ENCODE measurements at places on chromosomes 13 and 19. TPM values are rescaled to one million over a fixed set of nuclear protein-coding genes. Genes with fewer than 3 reads are reported as not detected.

DNA sequence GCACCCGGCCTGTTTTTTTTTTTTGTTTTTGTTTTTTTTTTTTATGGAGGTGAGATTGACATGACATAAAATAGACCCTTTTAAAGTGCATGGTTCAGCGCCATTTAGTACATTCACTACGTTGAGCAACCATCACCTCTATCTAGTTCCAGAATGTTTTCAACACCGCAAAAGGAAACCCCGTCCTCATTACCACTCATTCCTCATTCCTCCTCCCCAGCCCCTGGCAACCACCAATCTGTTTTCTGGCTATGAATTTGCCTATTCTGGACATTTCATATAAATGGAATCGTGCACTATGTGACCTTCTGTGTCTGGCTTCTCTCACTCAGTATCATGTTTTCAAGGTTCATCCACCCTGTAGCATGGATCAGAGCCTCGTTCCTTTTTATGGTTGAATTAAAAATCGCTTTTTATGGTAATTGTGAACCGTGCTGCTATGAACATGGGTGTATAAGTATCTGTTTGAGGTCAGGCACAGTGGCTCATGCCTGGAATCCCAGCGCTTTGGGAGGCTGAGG, 9.9 kb upstream of the ADGRE5 start:
- no peak for DNase-seq
- H3K36me3 ChIP-seq, result peaks cover 7% of the 10 kb centered on the region

DNA sequence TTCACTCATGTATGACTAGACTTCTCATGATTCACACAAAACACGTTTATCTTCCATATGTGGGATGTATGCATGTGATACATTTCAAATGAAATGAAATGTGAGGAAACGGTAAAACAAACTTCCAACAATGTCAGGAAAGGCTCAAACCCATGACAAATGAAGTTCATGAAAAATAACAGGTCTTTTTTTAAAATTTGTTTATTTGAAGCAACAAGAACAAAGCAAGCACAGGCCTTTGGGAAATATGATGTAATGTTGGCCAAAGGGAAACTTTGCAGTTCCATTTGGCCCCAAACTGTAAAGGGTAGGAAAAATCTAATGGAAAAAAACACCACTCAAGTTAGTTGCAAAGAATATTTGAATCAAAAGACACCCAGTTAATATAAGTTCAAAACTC, 463.8 kb upstream of the ARGLU1 start:
- no peak for DNase-seq
- no peak overlapping the region for H3K4me3 ChIP-seq
- no peaks in the 10 kb centered on the region for H3K27me3 ChIP-seq
- H3K27ac ChIP-seq, result no peak overlapping the region

- H3K4me3 ChIP-seq, result no peak overlapping the region
- no peak for DNase-seq
- peaks cover 40% of the 10 kb centered on the region for H3K36me3 ChIP-seq
- H3K27ac ChIP-seq, result no peak overlapping the region
Observed at GRCh38 chr13:75533861-75534260, 3.8 kb downstream of the COMMD6 start.

DNA sequence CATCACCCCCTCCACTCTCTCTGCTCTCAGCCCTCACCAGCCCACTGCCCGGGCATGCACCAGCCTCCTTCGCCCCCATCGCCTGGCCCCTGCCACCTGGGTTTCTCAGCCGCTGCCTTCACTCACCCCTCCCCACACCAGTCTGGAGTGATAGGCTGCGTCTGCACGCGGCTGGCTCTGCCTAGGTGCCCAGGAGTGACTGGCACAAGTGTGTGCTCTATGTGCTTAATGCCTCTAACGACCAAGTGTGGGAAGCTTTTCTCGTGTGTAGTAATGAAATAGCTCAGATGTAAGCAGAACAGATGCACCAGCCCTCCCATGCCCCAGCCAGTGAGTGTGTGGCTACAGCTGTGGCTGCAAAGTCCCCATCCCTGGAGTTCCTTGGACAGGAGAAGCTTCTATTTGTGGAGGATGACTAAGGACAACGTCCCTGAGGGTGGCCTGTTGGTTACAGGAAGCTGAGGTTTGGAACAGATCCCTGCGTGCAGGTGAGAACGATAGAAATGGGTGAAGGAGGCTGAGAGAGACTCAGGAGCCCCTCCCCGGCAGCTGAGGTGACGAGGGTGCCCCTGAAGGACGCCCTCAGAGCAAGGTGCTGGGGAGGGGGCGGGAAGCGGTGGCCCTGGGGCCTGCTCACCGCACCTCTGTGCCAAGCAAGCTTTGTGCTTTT, 35.6 kb downstream of the ATP11A start:
- DNase-seq, result peak; percentile 64
- no peaks in the 10 kb centered on the region for H3K27me3 ChIP-seq
- peaks cover 32% of the 10 kb centered on the region for H3K4me1 ChIP-seq
- H3K27ac ChIP-seq, result peak overlapping the region; percentile 65
- H3K36me3 ChIP-seq, result no peaks in the 10 kb centered on the region

GRCh38 chr13:94617389-94618000, 15.8 kb downstream of the GPR180 start:
- no peak overlapping the region for H3K4me3 ChIP-seq
- no peaks in the 10 kb centered on the region for H3K27me3 ChIP-seq
- DNase-seq, result peak; percentile 84
- peaks cover 19% of the 10 kb centered on the region for H3K36me3 ChIP-seq

DNA sequence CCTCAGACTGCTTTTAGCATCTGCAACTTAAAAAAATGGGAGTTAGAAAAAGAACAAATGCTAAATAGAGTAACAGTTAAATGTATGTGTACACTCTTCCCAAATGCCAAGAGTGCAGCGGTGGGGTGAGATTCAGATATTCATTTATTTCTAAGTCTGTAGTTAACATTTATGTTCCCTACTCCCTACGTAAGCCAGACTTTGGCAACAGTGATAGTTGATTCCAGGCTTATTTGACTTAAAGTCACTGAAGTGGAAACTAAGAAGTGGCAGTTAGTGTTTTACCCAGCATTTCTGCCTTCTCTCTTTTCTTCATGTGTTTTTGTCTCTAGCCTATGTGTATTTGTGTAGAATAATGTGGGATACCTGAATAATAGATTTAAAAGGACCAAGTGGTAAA, 4.5 kb downstream of the MIR17HG start:
- H3K27me3 ChIP-seq, result no peaks in the 10 kb centered on the region
- peaks cover 78% of the 10 kb centered on the region for H3K36me3 ChIP-seq
- H3K27ac ChIP-seq, result no peak overlapping the region
- no peak for DNase-seq
- H3K4me3 ChIP-seq, result peak overlapping the region; percentile 100

DNA sequence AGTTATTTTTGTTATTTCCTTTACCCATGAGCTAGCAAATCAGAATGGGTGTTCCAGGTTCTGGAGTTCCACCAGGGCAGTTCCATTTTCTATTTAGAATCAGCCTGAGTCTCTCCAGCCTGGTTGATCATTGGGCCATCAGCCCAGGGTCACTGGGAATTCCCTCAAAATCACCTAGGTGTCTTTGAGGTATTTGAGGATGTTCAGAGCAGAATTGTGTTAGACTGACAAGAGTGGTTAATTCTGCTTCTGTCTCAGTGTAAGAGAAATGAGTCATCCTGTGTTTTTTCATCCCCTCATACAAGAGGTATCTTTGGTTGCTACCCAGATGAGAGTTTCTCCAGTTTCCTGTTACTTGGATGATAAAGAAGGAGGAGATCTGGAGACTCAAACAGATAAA, 11.7 kb downstream of the ZNF66 start:
- no peaks in the 10 kb centered on the region for H3K27me3 ChIP-seq
- no peak overlapping the region for H3K27ac ChIP-seq
- no peak for DNase-seq
- peaks cover 61% of the 10 kb centered on the region for H3K36me3 ChIP-seq

- peaks cover 2% of the 10 kb centered on the region for H3K36me3 ChIP-seq
- no peak overlapping the region for H3K27ac ChIP-seq
- no peak overlapping the region for H3K4me3 ChIP-seq
Observed at GRCh38 chr19:2711172-2711874, 8.8 kb upstream of the GNG7 start.

GRCh38 chr13:39870197-39870747, 214.8 kb downstream of the COG6 start:
- no peak for DNase-seq
- no peak overlapping the region for H3K27ac ChIP-seq
- no peaks in the 10 kb centered on the region for H3K27me3 ChIP-seq
- no peak overlapping the region for H3K4me3 ChIP-seq
- peaks cover 9% of the 10 kb centered on the region for H3K4me1 ChIP-seq
- no peaks in the 10 kb centered on the region for H3K36me3 ChIP-seq

- H3K36me3 ChIP-seq, result no peaks in the 10 kb centered on the region
- H3K4me3 ChIP-seq, result peak overlapping the region; percentile 77
- peak; percentile 79 for DNase-seq
- H3K4me1 ChIP-seq, result peaks cover 42% of the 10 kb centered on the region
Observed at GRCh38 chr13:30159446-30159839, 147.9 kb downstream of the KATNAL1 start.

GRCh38 chr13:39655041-39655568, 357 bp upstream of the COG6 start:
- peaks cover 15% of the 10 kb centered on the region for H3K36me3 ChIP-seq
- H3K4me3 ChIP-seq, result peak overlapping the region; percentile 92
- H3K27me3 ChIP-seq, result peaks cover 13% of the 10 kb centered on the region

- DNase-seq, result no peak
- H3K4me3 ChIP-seq, result no peak overlapping the region
- no peak overlapping the region for H3K27ac ChIP-seq
- H3K36me3 ChIP-seq, result peaks cover 37% of the 10 kb centered on the region
- no peaks in the 10 kb centered on the region for H3K27me3 ChIP-seq
Observed at GRCh38 chr13:43081866-43082265, 58.5 kb downstream of the DNAJC15 start.

DNA sequence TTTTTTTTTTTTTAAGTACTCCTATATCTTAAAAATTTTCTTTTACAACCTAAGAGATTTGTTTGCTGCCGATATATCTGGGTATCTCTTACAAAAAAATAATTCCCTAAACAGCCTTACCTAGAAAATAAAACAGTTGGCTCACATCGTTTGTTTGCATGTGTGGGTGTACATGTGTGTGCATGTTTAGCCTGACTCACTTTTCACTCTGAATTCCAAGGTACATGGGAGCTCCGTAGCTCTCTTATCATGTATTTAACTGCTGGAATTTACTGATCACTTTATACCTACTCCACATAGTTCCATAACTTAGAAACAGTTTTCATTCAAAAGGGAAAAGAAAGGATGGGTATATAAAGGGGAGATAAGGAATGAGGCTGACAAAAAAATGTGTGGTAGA, 616.5 kb downstream of the GPC6 start:
- no peaks in the 10 kb centered on the region for H3K27me3 ChIP-seq
- DNase-seq, result no peak
- no peak overlapping the region for H3K27ac ChIP-seq
- no peak overlapping the region for H3K4me3 ChIP-seq
- H3K36me3 ChIP-seq, result no peaks in the 10 kb centered on the region

GRCh38 chr13:58843567-58843966, 1212.0 kb downstream of the PCDH17 start:
- no peaks in the 10 kb centered on the region for H3K36me3 ChIP-seq
- H3K4me3 ChIP-seq, result no peak overlapping the region
- H3K27me3 ChIP-seq, result no peaks in the 10 kb centered on the region
- no peak overlapping the region for H3K27ac ChIP-seq
- no peak for DNase-seq

GRCh38 chr13:23847497-23847896, 41.7 kb downstream of the MIPEP start:
- DNase-seq, result no peak
- no peak overlapping the region for H3K27ac ChIP-seq
- peaks cover 14% of the 10 kb centered on the region for H3K4me1 ChIP-seq
- no peaks in the 10 kb centered on the region for H3K27me3 ChIP-seq

GRCh38 chr13:96075953-96076543, 13.9 kb upstream of the HS6ST3 start:
- H3K4me3 ChIP-seq, result no peak overlapping the region
- DNase-seq, result no peak
- H3K36me3 ChIP-seq, result no peaks in the 10 kb centered on the region
- no peaks in the 10 kb centered on the region for H3K27me3 ChIP-seq
- no peaks in the 10 kb centered on the region for H3K4me1 ChIP-seq

- H3K27ac ChIP-seq, result no peak overlapping the region
- no peaks in the 10 kb centered on the region for H3K36me3 ChIP-seq
- peaks cover 2% of the 10 kb centered on the region for H3K4me1 ChIP-seq
- peaks cover 5% of the 10 kb centered on the region for H3K27me3 ChIP-seq
- no peak overlapping the region for H3K4me3 ChIP-seq
Observed at GRCh38 chr13:25819856-25820530, 231.8 kb downstream of the SHISA2 start.

DNA sequence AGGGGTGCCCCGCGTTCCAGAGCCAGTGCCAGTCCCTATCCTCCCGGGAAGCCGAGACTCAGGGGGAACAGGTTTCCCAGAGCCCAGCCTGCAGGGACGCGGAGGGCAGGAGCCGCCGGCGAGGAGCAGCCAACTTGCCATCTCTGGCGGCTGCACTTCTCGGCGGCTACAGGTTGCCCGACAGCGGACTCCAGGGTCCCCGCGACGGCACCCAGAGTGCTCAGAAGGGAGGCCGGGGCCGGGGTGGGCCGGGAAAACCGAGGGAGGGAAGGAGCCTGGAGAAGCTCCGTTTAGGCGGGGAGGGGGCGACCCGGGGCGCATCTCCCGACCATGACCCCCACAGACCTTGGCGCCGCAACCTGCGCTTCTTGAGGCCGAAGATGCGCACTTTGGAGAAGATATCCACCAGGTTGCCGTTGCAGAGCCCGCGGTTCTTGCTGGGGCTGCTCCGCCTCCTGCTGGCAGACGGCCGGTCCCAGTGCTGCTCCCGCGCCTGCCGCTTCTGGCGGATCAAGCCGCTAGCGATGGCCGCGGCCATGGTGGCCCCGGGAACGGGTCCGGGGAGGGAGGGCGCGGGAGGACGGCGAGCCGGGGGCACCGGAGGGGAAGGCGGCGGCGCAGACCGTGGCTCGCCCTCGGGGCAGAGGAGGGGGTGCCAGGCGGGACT, 463.8 kb downstream of the ITGBL1 start:
- no peak overlapping the region for H3K27ac ChIP-seq
- no peaks in the 10 kb centered on the region for H3K4me1 ChIP-seq
- H3K36me3 ChIP-seq, result no peaks in the 10 kb centered on the region

- H3K4me1 ChIP-seq, result peaks cover 9% of the 10 kb centered on the region
- DNase-seq, result peak; percentile 57
- peaks cover 17% of the 10 kb centered on the region for H3K27me3 ChIP-seq
- no peak overlapping the region for H3K27ac ChIP-seq
Observed at GRCh38 chr19:58536852-58537798, 6.7 kb upstream of the TRIM28 start.

Gene RCBTB2
- total RNA-seq, result 1.7 TPM

Gene MAMSTR
- 1.4 TPM for total RNA-seq

Gene NLRP5
- total RNA-seq, result not detected

Gene TUBA3C
- total RNA-seq, result not detected

Gene PTPRH
- not detected for total RNA-seq

Gene KLK4
- not detected for total RNA-seq

Gene DAZAP1
- 323 TPM for total RNA-seq

Gene URAD
- total RNA-seq, result not detected

Gene PSG3
- total RNA-seq, result not detected

Gene CDX2
- not detected for total RNA-seq

Data from activated CD4-positive, alpha-beta T cell treated with anti-CD3 and anti-CD28 coated beads, Interleukin-2, amount 10 ng/mL, durations not matched to agents 24 days and 14 days (primary cell).